ENCODE measurements at places on chromosomes 1 and 21. TPM values are rescaled to one million over a fixed set of nuclear protein-coding genes. Genes with fewer than 3 reads are reported as not detected.

GRCh38 chr1:185598332-185598731 lies 135.9 kb upstream of the HMCN1 start:
- DNase-seq = no peak

Gene TINAGL1
- total RNA-seq = 719 TPM

Gene HPCAL4
- total RNA-seq = not detected

Gene CD1E
- not detected for total RNA-seq

DNA sequence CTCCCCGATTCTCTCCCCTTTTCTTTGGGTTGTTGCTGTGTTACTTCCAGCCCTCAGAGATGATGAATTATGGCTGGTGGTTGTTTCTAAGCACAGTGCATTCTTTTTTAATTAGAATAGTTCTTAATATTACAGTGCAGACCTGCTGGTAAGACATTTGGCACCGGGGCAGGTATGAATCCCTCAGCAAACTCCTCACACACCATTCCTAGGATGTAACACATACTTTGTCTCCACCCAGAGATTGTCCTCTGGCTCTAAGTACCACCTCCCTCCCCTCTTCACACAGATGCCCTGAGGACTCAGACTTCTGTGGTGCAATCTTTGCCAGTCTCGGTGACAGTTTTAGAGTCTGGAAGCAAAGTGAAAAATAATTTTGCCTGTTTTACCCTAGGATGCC lies 143.1 kb downstream of the HLX start:
- no peak for DNase-seq

DNA sequence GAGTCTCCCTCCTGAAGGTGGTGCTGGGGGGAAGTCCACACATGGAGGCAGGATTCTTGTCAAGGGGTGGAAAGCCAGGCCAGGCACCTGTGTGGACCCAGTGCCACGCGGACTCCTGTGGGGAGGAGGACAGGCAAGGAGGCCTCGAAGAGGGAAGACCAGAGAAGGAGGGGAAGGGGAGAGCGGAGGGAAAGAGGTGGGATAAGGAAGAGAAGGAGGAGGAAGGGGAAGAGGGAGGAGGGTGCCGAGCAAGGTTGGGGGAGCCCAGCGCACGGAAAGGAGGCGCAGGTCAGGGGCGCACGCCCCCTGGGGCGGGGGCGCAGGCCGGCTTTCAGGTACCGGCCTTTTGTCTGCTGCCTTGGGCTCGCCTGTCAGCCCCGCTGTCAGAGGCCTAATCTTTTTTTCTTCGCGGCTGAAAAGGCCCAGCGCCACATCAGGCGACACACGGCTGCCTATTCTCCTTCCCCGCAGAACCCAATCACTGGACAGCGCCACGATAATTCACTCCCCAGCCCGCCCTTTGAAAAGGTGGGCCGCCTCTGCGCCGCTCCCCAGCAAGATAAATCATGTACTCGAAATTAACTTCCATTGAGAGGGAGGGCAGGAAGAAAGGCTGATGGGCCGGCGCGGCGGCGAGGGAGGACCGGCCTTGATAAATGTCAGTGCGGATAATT lies 42.5 kb downstream of the PRDM16 start:
- no peak for DNase-seq

DNA sequence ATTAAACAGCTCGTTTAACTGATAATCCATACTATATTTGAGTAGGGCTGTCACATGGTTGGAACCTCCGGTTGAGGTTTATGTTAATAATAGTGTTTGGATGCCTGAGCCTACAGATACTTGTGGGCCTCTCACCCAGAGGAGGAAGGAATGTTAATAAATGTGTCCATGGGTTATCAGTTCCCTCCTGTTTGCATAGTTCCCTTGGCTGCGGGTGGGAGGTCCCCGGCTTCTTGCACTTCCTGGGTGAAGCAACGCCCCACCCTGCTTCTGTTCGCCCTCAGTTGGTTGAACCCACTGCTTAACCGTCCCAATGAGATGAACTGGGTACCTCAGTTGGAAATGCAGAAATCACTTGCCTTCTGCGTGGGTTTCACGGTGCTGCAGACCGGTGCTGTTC lies 23.6 kb upstream of the GBP1 start:
- no peak for DNase-seq

Gene CFAP141
- not detected for total RNA-seq

DNA sequence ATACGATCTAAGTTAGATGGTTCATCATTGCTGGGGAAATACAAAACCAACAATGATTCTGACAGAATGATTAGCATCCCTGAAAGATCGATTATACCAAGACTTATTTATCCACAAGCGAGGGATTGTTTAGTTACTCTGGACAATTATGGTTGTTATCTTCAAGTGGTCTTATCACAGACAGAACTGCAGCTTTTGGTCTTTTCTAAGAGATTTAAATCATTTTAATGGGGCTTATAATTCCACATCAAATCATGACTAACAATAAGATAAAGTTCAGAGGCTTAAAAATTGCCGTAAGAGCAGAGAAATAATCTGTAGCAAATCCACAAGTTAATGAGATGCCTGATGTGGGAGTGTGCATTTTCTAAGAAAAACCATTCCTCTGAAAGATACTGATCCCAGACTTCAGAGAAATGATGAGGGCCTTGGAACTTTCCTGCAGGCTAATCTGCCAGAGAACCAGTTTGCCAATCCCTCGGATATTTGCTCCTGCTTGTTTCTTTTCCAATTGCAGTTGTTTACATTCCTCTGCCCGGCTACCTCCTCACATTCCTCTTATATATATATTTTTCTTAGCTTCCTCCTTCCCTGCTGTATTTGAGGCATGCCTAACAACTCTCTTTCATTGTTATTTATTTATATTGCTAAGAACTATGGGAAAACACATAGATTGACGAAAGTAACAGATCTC lies 134.8 kb downstream of the BACH1 start:
- DNase-seq = no peak

Gene ABL2
- 77.1 TPM for total RNA-seq

DNA sequence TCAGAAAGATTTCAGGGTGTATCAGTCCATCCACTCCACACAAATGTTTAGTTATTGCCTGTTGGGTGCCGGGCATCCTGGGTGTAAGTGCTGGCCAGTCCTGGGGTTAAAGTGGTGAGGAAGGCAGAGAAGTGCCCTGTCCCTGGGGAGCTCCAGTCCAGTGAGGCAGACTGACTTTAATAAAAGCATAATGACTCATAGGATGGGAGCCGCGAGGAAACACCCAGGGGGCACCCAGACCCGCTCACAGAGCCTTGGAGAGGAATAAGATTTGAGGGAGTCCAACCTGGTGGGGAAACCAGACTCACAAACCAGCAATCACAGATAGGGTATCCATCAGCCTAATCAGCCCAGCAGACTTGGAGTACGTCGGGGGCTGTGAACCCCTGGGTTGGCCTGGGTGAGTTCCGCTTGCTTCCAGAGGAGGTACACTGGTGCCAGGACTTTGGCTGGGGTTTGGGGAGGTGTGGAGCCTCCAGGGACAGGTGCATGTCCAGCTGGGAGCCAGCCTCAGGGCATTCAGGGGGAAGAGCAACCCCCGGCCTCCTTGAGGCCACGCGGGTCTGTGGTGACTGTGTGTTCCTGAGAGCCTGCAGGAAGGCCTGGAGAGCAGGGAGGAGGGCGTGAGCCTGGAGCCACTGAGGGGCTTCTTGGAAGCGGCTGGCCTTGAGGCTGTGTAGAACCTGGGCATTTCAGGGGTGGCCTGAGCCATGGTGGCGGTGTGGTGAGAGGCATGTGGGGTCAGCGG lies 3.7 kb downstream of the PEAR1 start:
- peak; percentile 51 for DNase-seq

- DNase-seq = no peak
Measured at GRCh38 chr1:36570006-36570405, 87.3 kb upstream of the CSF3R start.

GRCh38 chr1:21536218-21536617 lies 27.0 kb downstream of the ALPL start:
- no peak for DNase-seq

DNA sequence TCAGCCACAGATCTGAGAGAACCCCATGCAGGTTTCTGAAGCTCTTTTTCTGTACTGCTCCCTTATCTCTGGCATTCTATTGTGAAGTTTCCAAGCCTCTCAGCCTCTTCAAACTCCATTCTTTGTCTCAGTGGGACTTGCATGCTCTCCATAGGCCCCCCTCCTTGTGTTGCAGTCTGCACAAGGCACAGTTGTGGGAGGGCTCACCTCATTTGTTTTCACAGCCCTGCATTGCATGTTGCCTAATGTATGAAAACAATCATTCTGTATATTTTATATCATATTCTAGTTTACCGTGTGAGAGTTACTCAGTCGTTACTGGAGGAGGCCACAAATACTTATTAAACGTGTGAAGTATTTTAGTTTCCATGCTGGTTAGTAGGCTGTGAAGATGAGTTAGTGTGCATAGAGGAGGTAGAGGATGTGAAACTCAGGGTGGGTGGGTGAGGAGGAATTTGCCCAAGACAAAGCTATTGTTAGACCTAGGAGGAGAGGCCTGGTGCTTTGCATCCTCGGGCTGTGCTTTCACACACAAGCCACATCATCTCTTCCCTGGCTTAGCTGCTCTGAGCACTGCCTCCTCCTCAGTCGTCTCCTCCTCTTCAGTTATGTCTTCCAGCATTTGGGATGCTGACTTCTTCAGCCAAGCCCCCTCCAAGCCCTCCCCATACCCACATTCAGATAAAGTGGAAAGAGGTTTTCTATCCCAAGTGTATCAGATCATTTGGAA lies 7.8 kb upstream of the CHI3L2 start:
- no peak for DNase-seq

Gene OR2L13
- not detected for total RNA-seq

- DNase-seq = no peak
Measured at GRCh38 chr1:11984121-11984520, 3.9 kb downstream of the MFN2 start.

- no peak for DNase-seq
Measured at GRCh38 chr1:1928231-1929101, 9.4 kb upstream of the TMEM52 start.

Gene ITLN1
- not detected for total RNA-seq

Gene LRRC41
- 85.2 TPM for total RNA-seq

DNA sequence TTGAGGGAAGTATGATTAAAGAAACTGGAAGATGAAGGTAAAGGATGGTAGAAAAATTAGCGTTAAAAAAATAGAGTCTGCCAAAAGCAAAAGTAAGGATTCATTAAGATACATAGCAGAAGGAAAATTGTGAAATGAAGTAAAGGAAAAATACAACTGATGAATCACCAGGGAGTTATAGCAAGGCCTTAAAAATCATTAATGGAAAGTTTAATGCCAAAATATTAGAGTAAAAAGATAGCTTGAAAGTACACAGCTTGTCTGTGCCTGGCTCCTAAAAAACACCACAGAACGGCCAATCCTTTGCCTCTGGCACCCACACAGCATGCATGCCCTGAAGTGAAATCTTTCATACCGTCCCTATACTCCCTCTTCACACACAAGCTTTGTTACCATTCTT lies 66.9 kb upstream of the APOBEC4 start:
- DNase-seq = no peak

- no peak for DNase-seq
Measured at GRCh38 chr1:73859227-73859626, 338.7 kb downstream of the LRRIQ3 start.

Gene LINGO4
- not detected for total RNA-seq

GRCh38 chr1:104807590-104807989 lies 1057.9 kb downstream of the AMY1C start:
- DNase-seq = no peak

DNA sequence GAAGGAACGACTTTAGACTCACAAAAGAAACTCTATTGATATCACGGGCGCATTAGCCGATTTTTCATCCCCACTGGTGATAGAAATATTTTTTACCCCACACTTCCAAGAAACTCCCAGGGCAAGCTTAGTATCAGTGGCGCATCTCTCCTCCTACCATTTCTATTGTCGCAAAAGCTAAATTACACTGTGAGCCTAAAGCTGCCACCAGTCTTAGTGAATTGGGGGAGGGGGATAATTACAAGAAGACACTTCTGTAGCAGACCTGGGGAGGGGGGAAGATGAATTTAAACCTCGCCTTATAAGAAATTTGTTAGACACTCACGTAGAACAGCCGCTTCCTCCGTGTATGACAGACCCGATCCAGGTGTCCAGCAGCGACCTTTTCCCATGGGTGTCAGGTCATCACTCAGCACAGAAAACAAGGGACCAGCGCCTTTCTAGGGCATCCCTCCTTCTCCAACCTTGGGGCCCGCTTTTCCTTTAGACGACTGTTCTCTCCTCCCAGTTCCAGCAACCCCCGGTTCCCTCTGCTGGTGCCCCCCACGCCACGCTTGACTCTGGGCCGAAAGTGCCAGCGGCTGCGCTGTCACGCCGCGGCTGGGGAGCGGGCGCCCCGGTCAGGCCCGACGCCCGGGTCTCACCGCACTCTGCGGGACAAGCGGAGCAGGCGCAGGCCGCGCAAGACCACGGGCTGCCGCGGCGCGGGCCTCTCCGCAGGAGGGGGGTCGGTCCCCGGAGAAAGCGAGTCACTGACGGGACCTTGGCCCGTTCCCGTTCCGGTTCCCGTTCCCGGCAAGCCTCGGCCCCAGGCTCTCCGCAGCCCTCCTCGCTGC lies 821 bp downstream of the PHC2 start:
- peak; percentile 39 for DNase-seq

Gene BTBD19
- 7.0 TPM for total RNA-seq

- DNase-seq = no peak
Measured at GRCh38 chr1:215002471-215002870, 80.1 kb upstream of the KCNK2 start.

- DNase-seq = peak; percentile 72
Measured at GRCh38 chr1:2194319-2194897, at the start of gene FAAP20. Gene FAAP20 (minus strand): TSS chr1:2194772. CDS start chr1:2194749, 23 bp downstream.

Gene TNFRSF4
- total RNA-seq = 4.8 TPM

DNA sequence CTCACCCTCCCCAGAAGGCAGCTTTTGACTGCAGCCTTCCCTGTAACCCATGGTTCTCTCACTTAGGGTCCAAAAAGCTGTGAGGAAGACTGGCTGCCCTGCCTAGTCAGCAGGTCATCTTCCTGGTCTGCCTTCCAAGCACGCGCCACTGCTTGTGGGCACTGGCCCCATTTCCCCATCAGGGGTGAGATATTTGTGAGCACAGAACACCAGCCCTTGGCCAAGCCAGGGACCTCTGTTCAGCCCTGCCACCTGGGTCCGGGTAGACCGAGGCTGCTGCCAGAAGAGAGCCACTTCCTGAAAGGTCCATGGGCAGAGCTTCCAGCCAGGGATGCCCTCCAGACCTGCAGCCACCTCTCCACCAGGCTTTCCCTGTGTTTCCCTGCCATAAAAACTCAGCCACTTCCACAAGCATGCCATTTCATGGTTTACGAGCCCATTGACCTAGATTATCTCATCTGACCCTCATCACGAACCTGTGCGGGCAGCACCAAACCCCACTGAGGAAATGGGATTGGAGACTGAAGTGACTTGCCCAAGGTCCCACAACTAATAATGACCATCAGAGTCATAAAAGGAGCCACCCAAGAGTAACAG lies 40.5 kb downstream of the GLIS1 start:
- no peak for DNase-seq

- DNase-seq = peak; percentile 88
Measured at GRCh38 chr1:178542554-178543289, 29.8 kb downstream of the TEX35 start.

GRCh38 chr1:200082329-200082728 lies 54.8 kb downstream of the NR5A2 start:
- peak; percentile 37 for DNase-seq

DNA sequence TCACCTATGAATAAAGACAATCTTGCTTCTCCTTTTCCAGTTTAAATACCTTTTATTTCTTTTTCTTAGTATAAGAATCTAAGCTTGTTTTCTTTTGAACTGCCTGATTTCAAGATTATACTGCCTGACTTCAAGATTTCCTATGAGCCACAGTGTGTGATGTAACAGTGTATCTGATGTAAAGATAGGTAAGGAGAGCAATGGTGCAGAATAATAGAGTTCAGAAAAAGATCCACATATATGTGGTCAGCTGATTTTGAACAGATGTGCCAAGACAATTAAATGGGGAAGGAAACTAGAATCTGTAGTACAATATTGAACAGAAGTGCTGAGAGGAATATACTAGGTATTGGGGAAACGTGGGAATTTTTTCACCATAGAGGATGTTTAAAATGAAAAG lies 21.0 kb downstream of the EXO1 start:
- DNase-seq = no peak
